NCI-H1105 (cell line): ENCODE measurements at places on chromosomes 7 and 10.

DNA sequence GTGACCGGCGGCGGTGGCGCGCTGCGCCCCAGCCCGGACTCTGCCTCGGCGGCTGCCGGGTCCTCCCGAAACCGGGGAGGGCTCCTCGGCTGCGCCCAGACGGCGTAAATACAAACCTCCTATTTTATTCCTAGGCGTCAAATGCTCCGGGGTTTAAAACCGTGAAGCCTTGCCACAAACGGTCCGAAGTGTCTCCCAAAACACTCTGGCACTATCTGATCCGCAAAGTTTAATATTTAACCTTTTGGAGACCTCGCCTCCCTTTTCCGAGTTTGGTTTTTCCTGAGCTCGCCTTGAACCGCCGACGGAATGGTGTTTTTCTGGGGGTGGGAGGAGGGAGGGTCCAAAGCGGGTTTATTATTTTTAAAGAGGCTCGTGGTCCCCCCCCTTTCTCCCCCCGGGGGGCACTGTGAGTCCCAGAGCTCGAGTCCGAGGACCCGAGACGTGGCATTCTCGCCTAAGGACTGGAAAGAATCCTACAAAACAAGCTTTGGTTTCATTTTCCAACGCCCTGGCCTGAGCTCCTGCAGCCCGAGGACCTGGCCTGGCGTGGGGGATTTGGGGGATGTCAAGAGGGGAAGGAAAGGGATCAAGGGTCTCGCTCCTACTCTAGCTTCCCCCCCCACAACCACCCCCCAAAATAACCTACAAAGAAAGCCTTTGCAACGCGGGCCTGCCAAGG lies 1.8 kb downstream of the TNRC18 start:
- DNase-seq: no peak

DNA sequence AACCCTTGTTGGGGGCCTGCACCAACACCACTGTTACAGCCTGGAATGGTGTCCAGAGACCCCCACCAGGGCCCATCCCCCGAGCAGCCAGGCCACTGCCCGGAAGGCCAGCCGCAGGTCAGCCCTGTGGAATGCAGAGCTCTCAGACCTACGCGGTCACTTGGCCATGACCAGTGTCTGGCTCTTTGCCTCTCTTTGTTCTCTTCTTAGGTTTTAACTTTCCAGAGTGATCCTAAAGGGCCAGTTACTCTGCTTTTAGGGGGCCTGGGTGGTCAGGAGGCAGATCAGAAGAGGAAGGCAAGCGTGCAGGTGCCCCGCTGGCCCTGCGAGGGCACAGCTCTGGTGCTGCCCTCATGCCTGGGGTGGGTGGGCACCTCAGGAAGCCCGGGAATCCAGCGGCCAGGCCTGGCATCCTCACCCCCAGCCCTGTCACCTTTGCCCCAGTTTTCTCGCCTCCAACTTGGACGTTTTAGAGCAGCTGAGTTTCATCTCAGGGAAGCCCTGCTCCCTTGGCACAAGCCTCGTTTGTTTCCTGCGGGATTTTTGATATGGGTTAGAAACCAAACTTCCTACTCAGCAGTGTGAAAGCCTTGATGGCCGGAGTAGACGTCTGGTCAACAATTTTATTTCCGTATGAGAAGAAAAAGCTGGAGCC lies 62.5 kb upstream of the CHST15 start:
- no peak for DNase-seq

- DNase-seq: no peak
Observed at GRCh38 chr10:130764651-130765050, 546.9 kb downstream of the TCERG1L start.

GRCh38 chr7:90455163-90456030 lies 14.0 kb upstream of the PTTG1IP2 start:
- DNase-seq: peak; percentile 40

- peak; percentile 29 for DNase-seq
Observed at GRCh38 chr10:70544431-70545340, 57.9 kb downstream of the PRF1 start.

DNA sequence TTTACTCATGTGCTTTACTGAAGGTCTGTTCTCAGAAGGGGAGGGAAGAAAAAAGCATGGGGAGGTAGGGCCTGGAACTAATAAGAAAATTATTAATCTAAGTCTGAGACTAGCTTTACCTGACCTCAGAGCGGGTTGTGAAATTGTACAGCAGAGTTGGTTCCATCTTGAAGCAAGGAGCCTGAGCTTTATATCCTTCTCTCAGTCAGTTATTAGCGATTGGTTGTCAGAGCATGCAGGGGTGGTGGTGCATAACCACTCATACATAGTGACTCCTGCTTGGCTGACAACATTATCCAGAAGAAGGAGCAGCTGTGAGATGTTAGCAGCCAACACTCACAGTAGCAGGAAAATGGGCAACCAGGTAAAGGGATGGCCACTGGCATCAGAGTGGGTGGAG lies 976.3 kb upstream of the LRRTM3 start:
- no peak for DNase-seq

DNA sequence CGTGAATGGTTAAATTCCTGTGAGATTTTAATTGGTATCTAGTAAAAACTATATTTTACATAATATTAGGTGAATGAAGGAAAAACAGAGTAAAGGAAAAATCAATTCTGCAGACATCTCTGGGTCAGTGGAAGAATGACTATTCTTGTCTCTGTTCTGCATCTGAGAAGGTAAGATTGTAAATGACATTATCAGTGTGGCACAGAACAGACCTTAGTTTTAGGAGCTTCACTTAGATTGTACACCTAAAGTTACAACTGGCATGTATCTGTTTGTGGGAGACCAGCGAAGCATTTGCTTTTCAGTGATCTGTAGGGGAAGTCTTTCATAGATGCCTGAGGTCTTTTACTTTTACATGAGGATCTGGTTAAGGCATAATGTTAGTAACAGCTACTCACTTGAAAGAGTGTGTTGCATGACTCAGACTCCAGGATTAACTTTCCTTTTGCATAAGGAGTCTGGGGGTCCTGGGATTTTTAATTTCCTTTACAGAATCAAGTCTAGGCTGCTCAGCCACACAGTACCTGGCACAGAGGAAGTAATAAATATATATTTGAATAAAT lies 56.2 kb downstream of the JMJD1C start:
- no peak for DNase-seq

GRCh38 chr7:3041986-3042675 lies 1.5 kb downstream of the CARD11 start:
- DNase-seq: no peak

DNA sequence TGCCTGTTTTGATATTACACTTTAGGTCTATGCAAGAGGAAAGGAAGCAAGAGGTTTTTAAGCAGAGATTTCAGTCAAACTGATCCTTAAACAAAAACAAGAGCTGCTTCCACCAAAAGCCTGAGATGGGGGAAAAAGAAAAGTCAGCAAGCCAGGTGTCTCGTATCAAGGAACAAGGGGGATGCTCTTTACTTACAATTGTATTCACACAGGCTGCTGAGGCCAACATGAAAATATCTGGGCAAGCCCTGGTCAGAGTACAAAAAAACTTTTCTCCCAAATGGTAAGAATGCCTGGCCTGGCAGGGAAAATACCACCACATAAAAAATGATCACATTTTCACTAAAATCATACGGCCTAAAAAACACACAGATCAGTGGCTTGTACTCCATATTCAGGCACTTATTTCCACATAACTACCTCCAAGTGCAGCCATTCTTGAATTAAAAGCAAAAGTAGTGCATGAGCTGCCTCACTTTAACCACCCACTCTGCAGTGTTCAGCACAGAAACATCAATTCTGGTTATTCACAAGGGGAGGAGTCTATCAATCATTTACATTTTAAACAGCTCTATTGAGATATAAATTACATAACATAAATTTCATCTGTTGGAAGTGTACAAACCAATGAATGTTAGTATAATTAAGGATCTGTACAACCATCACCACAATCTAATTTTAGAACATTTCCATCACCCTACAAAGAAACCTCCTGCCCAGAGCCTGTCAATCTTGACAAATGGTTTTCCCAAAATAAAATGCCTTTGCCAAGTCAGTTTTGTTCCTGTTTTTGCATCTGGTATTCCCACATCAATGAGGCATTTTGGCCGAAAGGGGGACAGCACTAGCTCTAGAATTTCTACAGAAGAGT lies 70.2 kb downstream of the GRB10 start:
- DNase-seq: no peak

DNA sequence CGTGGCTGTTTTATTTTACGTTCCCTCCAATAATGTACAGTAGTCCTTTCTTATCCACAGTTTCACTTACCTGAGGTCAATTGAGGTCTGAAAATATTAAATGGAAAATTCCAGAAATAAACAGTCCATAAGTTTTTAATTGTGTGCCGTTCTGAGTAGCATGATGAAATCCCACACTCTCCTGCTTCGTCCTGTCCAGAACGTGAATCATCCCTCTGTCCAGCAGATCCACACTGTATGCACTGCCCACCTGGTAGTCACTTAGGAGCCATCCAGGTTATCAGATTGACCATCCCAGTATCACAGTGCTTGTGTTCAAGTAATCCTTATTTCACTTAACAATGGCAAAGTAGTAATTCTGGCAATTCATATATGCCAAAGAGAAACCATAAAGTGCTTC lies 46.3 kb downstream of the STARD3NL start:
- DNase-seq: no peak

- DNase-seq: no peak
Observed at GRCh38 chr7:158275711-158276413, 311.8 kb downstream of the PTPRN2 start.

GRCh38 chr7:151838861-151839381 lies 38.0 kb downstream of the PRKAG2 start:
- no peak for DNase-seq

DNA sequence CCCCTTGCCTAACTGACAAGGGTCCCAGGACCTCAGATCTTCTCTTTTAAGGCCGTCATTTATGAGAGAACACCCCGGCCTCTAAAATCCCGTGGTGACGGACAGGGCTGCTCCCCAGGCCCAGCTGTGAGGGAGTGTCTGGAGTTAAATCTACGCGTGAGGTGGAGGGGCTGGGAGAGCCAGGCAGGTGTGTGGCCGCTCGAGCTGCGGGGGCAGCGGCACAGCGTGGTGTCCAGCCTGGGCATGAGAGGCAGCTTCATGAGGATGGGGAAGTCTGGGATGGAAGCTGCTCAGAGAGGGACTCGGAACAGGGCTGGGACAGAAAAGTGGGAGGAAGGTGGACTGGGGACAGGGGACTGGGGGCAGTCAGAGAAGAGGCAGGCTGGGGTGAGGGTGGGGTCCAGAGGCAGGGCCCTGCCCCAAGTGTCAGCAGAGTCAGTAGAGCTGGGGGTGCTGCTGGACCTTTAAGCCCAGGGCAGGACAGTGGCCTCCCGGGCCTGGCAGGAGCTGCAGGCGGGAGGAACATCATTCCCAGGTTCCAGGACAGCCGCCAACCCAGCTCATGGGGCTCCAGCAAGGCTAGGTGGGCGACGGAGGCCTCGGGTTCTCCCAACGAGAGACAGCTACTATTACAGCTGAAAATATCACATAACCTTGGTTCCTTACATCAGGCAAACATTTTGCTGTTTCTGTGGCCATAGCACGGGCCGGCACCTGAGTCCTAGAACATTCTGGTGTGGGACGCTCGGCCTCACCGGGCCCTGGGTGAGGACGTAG lies 55.2 kb downstream of the JAKMIP3 start:
- no peak for DNase-seq

DNA sequence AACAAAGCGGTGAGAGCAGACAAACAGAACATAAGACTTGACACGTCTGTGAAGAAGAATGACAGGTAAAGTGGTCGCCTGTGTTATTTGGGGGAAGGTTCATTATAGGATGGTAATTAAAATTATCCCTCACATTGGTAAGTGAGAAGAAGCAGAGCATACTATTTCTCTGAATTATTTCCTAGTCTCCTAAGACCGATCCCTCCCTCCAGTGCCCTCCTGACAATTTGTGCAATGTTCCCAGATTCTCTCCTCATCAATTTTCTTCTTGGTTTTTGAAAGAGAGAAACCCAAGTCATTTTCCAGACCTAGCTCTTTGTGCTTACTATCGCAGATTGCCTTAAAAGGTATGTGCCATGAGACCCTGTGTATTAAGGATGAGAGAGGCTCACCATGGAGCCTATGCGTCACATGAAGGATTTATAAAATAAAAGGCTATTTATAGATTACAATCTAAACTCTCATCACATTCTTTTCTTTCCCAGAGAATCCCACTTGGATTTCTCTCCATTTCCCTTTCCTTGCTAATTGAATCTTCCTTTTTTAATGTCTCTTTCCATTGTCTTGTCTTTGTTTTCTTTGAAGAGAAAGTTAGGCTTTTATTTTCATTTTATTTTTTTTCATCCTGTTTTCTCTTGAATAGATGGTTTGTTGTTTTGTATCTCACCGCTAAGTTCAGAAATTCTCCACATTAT lies 112.0 kb downstream of the PPP1R3A start:
- no peak for DNase-seq

GRCh38 chr7:44634839-44635591 lies 28.6 kb downstream of the OGDH start:
- no peak for DNase-seq

GRCh38 chr7:28517206-28517605 lies 104.9 kb downstream of the CREB5 start:
- no peak for DNase-seq

DNA sequence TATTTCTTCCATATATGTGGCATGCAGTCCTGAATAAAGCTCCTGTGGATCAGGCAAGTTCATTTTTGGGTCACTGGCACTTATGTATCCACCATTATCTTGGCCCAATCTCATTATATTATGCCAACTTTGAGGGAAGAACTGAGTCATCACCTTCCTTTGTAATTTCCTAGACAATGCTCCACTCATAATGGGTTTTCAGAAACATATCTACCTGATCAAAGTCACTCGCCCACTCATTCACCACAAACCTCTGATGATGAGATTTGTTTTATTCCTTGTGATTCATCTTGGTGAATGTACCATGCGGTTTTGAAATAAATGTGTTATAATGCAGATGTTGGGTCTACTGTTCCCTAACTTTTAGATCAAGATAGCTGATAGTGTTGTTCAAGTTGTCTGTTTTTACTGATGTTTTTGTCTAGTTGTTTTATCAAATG lies 525.8 kb downstream of the KIF20B start:
- DNase-seq: no peak

DNA sequence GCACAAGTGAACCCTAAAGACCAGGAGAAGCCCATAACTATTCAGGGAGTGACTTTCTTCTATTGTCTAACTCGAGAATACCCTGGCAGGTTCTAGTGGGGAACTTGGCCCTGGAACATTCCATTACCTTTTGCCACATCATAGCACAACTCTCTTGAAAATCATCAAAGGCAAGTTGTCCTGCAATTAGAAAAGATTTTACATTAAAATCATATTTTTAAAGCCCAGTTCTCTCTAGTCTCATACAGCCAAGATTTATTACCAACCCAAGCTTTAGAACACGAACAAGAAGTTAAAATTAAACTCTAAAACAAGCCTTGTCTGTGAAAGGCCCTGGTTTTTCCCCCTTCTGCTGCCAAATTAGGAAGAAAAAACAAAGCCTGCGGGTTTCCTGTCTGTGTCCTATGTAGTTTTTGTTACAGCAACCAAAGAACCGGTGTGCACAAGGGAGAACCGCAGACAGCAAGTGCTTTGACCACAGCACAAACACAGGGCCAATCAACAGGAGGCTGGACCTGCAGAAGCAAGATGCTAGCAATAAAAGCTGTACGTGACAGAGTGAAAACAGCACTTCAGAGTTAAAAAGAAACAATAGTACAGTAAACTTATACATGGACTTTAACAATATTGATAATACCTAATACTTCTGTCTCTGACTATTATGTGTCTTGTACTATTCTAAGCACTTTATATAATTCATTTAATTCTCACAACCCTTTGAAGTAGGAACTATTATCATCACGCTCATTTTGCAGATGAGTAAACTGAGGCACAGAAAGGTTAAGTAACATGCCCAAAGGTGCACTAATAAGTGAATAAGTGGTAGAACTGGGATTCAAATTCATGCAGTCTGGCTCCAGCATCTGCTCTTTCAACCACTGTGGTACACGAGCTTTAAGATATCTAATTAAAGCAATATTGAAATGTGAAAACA lies 65.8 kb downstream of the STK17A start:
- no peak for DNase-seq
